ENCODE measurements at places on chromosomes 7 and 10.

- DNase-seq: peak; percentile 51
These were observed 1.6 kb upstream of the SEPHS1 start for GRCh38 chr10:13349463-13350274.

- no peak for DNase-seq
These were observed 114.5 kb upstream of the IMMP2L start for GRCh38 chr7:111676811-111677210.

DNA sequence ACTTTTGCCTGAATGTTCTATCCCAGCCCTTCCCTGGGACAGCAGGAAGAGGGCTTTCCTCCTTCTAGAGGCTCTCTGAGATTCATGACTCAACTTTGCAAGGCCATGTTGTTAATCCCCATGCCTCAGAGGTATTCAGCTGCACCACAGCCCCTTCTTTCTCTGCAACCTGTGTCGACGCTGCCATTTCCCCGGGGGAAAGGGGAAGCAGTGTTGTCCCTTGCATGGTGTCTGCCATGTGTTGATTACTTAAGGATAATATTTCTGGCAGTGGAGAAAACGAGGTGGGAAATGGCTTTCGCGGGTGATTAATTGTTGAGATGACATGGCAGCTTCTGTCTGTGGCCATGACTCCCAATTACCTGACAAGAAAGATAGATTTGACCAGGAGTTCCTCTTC, 133.1 kb downstream of the SORCS3 start:
- no peak for DNase-seq

DNA sequence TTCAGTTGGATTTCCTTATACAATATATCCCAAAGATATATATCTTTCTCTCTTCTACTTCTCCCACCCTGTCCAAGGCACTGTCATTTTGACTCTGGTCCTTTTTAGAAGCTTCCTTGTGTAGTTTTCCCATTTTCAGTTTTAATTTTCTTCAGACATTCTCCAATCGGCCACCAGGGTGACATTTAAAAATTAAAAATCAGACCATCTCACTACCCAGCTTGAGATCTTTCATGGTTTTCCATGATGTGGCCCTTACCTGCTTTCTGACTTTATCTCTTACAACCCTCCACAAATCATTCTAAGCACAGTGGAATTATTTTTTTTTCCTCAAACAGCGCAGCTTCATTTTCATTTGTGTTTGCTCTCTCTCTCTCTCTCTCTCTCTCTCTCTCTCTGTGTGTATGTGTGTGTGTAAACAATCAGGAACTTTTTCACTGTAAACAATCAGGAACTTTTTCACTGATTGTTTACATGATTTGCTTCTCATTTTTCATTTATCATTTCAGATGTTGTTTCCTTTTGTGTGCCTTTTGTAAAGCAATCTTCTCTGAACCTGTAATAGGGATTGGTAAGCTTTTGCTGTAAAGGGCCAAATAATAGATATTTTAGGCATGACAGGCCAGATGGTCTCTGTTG, 348.9 kb downstream of the ATRNL1 start:
- no peak for DNase-seq

DNA sequence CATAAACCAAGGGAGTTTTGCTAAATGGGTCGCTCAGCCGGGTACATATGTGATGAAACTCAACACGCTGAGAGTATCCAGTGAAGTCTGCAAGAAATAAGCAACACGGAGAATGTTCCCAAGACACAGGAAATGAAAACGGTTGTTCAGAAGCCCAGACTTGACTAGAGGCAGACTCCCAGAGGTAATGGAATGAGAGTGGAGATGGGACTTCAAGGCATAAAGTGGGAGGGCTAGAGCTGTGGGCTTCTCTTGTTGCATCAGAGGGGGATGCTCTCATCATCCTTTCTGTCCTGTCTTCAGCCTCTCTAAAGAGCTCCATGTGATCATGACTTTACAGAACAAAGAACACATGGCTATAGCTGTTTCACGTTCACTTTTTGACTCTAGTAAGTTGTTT, 88.3 kb downstream of the BAMBI start:
- DNase-seq: no peak

DNA sequence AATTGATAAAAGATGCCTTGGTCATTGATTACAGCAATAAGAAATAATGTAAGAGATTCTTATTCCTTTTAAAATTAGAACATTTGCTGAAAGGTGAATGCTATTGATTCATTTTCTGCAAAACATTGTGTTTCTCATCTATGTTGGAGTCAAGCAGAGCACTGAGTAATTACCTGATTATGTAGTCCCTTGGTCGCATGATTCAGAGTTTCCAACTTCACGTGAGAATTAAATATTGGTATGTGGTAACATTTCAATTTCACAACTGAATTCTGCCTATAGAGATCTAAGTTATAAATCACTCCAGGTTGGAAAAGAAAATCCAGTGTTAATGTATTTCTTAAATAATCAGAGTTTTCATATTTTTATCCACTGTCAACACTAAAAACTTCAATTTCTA, 701.4 kb downstream of the PHTF2 start:
- peak; percentile 41 for DNase-seq

DNA sequence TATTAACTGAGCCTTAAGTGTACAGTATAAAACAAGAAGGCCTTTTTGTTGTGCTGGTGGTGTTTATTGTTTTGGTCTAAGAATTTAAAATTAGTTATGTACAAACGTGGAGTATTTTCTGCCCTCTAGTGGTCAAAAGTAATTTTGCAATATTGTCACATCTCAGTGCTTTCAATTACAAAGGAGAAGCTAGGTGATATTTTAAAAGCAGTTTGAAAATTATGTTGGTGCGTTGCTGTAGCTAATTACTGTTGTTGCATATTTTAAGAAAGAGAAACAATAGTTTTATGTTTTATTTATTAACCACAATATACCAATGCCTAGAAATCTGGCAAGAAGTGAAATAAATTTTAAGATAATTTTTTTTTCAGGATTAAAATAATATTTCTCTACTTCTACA, 11.4 kb downstream of the NPVF start:
- peak; percentile 43 for DNase-seq

GRCh38 chr7:45874408-45875131, 1.7 kb upstream of the CCDC201 start:
- DNase-seq: peak; percentile 78

DNA sequence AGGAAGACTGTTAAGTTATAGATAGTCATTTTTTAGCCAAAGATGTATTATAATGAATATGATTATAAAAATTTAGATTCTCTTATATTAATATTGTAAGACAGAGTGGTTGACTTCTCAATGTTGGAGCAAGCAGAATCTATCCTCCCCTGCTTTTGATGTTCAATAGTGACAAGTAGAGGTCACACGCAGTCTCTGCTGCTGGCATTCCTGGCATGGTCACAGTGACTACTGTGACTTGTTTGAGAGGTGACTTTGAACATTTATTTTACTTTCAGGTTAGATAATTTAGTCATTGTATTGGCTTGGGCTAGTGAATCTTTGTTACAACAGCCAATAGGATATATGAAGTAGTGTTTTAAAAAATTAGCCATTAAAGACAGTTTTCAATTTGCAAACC, 13.7 kb upstream of the CD36 start:
- DNase-seq: no peak

DNA sequence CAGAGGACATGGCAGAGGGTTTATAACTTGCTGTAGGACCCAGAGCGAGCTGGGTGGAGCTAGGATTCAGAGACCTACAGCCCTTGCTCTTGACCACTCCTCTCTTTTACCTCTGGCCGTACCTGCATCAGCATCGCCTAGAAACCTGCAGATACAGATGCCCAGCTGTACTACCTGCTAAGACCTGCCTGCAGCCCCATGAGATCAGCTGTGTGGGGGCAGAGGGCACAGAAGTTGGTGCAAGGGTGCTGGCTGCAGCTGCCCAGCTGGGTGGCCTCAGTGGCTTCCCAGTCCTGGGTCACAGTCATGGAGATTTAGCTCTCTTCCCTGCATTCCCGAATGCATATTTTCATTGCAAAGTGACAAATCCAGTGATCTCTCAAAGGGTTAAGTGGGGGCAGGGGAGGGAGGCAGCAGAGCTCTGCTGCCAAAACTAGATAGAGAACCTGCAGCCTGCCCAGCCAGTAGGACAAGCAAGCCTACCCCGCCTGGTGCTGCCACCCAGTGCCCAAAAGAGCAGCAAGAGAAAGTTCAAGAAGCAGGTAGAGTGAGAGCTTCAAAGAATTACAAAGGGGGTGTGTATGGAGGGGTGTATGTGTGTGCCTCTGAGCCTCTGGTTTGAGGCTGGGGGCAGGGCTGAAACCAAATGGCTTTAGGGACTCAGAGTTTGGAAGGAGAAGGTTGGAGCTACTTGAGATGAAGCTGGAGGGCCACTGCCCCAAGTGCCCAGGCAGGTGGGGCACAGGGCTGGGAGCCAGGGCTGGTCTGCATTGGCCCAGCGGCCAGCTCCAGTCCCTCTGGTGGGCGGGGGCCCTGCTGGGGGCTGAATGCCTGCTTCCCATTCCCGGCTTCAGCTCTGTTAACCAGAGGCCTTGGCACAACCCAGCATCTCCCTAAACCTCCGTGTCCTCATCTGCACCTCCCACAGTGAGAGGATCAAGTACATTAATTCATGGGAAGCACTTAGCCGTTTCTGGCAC, 6.9 kb downstream of the FAM241B start:
- DNase-seq: no peak

- no peak for DNase-seq
These were observed 15.4 kb downstream of the SEMA3E start for GRCh38 chr7:83633516-83633915.

DNA sequence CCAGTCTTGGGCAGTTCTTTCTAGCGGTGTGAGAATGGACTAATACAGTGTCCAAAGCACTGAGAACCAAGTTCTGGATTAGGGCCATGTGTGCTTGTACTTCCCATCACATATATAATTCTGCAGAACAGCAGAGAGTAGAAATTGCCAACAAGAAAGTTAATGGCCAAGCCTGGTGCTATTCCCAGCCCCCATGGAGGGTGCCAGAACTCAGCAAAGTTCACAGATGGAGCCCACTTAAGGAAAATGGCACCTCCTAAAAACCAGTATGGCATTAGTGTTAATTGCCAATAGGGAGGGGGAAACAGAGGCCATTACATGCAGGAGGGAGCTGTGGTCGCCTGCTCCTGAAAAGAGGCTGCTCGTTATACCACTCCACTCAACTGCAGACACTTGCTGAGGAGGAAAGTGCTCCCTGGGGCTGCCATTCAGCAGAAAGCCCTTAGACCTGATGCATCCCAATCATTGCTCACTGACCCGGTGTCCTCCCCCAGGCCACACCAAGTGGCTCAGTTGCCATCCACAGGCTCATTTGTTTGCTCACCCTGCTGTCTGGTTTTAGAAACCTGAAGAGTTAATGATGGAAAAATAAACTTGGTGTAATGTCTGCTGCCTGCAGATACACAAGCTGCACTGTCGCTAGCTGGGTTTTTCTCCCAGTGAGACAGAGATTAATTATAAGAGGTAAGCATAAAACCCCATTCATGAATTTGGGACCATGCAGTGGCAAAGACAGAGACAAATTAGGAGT, 280.6 kb downstream of the GFRA1 start:
- DNase-seq: no peak

DNA sequence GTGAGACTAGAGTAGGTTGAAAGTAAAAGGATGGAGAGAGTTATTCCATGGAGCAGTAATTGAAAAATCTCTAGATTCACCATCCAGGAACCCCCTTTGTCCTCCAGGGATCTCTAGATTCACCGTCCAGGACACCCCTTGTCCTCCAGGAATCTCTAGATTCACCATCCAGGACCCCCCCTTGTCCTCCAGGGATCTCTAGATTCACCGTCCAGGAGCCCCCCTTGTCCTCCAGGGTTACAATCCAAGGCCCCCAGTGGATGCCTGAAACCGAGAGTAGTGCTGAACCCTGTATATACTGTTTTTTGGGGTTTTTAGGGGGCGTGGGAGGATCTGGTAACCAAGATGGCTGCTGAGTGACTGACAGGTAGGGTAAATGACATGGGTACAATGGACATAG, 38.3 kb upstream of the PPP2R2D start:
- no peak for DNase-seq

GRCh38 chr7:25124465-25125136, 459 bp downstream of the CYCS start:
- peak; percentile 7 for DNase-seq

- no peak for DNase-seq
These were observed 390.1 kb downstream of the TCERG1L start for GRCh38 chr10:130921461-130921860.

GRCh38 chr7:39130857-39131526, 153.3 kb downstream of the POU6F2 start:
- DNase-seq: no peak

GRCh38 chr10:80498833-80499741, 38.6 kb upstream of the SH2D4B start:
- peak; percentile 95 for DNase-seq

- DNase-seq: peak; percentile 28
These were observed 27.5 kb upstream of the AMZ1 start for GRCh38 chr7:2660359-2661095.

DNA sequence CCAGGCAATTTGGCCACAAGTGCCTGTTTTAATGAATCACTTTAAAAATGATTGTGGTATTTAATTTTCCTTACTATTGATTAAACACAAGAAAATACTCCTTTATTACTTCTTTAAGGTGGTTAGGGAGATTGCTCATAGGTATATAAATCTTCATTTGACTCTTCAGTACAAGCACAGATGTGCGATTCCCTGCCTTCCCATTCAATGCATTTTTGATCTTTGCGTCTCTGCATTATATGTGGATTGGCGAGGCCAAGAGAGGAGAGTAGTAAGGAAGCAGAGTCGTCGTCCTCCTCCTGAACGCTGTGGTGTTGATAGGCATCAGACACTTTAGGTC, 683.7 kb downstream of the LRMDA start:
- no peak for DNase-seq

DNA sequence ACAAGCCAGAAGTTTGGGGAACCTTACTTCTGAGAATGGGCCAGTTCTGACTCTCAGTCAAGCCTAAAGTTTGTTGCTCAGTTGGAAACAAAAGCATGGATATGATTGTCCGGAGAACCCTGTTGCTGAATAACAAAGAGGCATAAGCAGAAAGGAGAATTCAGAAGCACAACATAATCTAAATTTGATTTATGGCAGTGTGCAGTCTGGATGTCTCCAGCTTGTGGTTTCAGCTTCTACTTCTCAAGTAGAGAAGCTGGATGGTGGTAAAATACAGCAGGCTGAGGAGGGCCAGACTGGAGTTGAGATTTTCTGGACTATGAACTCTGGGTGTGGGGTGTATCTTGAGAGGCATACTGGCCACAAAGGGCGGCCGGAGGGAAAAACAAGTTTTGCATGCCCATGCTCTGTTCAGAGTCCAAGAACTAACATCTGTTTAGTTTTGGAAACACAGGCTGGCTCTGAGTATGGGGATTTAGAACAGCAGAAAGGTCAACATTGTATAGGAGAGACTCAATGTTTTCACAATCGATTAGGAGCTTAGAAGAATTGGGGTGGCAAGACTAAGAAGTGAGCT, 592.9 kb downstream of the CNTNAP2 start:
- no peak for DNase-seq

- DNase-seq: peak; percentile 5
These were observed 67.2 kb downstream of the CCSER2 start for GRCh38 chr10:84395581-84395980.

GRCh38 chr7:119572132-119572531, 700.8 kb upstream of the KCND2 start:
- no peak for DNase-seq

- peak; percentile 27 for DNase-seq
These were observed 152.6 kb downstream of the ZMYND11 start for GRCh38 chr10:287814-288213.
